ENCODE measurements at places on chromosomes 12 and 14.

DNA sequence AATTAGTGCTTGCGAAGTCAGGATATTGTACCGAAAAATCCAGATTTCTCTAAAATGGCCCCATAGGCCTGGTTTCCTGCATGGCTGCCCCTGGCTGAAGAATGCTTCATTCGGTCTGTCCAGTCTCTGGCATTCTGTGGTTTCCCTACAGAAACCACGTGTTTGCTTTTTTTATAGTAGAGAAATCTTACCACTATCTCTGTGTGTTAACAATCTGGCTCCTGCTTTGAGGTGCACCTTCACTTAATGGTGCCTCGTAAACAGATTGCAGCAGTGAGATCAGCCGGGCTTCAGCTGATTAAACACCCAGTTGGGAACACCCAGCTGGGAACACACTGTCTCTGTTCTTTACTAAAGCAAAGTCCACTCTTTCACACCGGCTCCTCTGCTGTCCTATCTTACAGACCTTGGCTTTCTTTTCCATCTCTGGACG lies 6.7 kb upstream of the DNAAF2 start:
- DNase-seq, result no peak

- DNase-seq, result no peak
Observed at GRCh38 chr12:84480803-84481202, 431.8 kb downstream of the SLC6A15 start.

- no peak for DNase-seq
Observed at GRCh38 chr14:80275208-80275850, 64.0 kb upstream of the DIO2 start.

DNA sequence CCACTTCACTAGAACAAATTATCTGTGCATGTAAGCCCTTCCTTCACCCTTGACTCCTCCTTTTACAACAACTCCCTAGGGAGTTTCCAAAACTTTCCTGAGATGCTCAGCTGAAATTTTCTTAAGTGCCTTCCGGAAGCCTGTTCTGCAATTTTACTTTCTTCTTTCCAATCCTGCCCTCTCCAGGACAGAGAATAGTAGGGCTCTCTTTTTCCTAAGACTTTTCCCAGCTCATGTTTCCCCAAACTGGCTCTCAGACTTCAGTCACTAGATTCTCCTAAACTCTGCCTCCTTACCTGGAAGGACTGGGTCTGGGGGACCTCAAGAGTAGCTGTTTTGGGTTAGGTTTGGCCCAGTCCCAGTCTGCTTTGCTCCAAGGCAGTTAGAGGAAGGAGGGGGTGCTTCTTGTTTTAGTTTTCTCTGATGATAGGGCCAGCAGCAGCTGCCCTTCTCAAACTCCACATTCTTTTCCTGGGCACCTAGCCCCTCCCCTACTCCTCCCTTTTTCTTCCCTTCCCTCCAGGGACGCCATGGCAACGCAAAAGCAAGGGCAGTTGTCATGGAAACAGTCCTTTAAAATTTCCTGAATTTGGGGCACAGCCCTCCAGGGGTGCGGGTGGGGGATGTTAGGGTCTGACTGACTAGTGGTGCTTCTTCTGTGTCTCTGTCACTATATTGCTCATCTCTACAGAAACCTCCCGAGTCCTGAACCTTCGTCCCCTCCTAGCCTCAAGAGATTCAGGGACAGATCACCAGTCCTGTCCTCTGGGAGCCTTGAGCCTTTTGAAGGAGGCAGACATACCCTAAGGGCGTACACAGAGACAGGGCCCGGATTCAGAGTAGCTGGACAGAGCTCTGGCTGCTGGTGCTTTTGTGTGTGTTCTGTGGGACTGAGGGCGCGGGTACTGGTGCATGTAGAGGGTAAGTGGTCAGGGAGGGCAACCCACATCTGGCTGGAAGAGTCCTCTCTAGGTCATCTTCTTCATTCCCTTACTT lies 17.0 kb downstream of the PPP1R1A start:
- no peak for DNase-seq

GRCh38 chr12:15274561-15274967 lies 47.7 kb upstream of the PTPRO start:
- no peak for DNase-seq

Measured in hematopoietic multipotent progenitor cell treated with erythropoietin and hydrocortisone succinate and interleukin-3 and kit ligand, for 4 days (in vitro differentiated cells).